ENCODE measurements at places on chromosomes 5 and 9. TPM values are rescaled to one million over a fixed set of nuclear protein-coding genes. Genes with fewer than 3 reads are reported as not detected.

Gene RNF224
- total RNA-seq = not detected

Gene MZB1
- total RNA-seq = not detected

Gene PCDHGB6
- total RNA-seq = 10.8 TPM

Gene TSSK1B
- total RNA-seq = 0.32 TPM

Gene COL27A1
- total RNA-seq = 3.5 TPM

Gene TBCA
- 118 TPM for total RNA-seq

Gene ELAVL2
- 0.59 TPM for total RNA-seq

Gene CNTNAP3
- total RNA-seq = 2.6 TPM

Gene ANGPTL2
- total RNA-seq = 30.9 TPM

Gene PDLIM4
- total RNA-seq = 9.0 TPM

DNA sequence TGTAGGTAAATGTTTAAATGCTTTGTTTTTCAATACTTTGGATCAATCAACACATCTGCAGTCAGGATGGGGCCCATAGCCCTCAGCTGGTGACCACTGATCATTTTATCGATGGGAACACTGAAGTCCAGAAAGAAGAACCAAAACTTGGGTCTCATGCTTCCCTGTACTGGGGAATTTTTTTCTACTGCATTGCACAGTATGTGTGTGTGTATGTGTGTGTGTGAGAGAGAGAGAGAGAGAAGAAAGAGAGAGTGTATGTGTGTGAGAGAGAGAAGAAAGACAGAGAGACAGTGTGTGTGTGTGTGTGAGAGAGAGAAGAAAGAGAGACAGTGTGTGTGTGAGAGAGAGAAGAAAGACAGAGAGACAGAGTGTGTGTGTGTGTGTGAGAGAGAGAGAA lies 202.9 kb upstream of the MSX2 start:
- H3K4me1 ChIP-seq = no peaks in the 10 kb centered on the region
- H3K27me3 ChIP-seq = no peaks in the 10 kb centered on the region
- H3K4me3 ChIP-seq = no peak overlapping the region
- DNase-seq = no peak
- H3K36me3 ChIP-seq = no peaks in the 10 kb centered on the region

DNA sequence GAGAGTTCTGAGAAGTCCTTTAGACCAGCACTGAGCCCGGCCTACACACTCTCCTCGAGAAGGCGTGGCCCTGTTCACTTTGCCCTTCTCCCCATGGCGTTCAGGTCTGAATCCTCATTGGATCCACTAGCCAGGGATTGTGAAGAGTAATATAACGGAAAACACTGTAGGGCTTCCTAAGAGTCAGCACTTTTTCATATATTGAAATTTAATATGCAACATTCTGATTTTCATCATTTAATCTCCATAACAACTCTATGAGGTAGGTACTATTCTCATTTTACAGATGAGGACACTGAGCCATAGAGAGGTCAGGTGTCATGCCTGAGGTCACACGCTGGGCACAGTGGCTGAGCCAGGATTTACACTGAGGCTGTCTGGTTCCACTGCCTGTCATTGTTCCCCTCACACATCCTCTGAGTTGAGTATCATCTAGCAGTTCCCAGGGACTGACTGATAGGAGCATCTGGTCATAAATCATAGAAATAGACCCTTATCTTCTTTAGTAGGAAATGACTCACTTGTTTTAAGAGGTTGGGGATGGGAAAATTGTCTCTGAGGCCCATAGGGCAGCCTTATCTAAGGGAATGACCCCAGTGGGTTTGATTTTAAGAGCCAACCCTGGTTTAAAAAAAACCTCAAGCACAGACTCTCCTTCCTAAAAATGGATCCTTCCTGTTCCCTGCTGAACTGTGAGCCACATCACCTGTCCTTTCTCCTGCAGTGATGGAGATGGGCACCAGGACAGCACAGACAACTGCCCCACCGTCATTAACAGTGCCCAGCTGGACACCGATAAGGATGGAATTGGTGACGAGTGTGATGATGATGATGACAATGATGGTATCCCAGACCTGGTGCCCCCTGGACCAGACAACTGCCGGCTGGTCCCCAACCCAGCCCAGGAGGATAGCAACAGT lies 41.2 kb downstream of the THBS4 start:
- DNase-seq = no peak
- H3K27me3 ChIP-seq = no peaks in the 10 kb centered on the region
- no peak overlapping the region for H3K27ac ChIP-seq
- H3K4me3 ChIP-seq = no peak overlapping the region
- no peaks in the 10 kb centered on the region for H3K36me3 ChIP-seq
- H3K4me1 ChIP-seq = no peaks in the 10 kb centered on the region

- no peak overlapping the region for H3K27ac ChIP-seq
- H3K4me3 ChIP-seq = no peak overlapping the region
- no peak for DNase-seq
- H3K36me3 ChIP-seq = no peaks in the 10 kb centered on the region
- peaks cover 7% of the 10 kb centered on the region for H3K4me1 ChIP-seq
These were observed 132.4 kb downstream of the TLE1 start for GRCh38 chr9:81556923-81557322.

- H3K36me3 ChIP-seq = no peaks in the 10 kb centered on the region
- H3K4me3 ChIP-seq = no peak overlapping the region
- H3K27ac ChIP-seq = no peak overlapping the region
- no peaks in the 10 kb centered on the region for H3K4me1 ChIP-seq
These were observed 30.4 kb downstream of the GNG10 start for GRCh38 chr9:111691672-111692329.

DNA sequence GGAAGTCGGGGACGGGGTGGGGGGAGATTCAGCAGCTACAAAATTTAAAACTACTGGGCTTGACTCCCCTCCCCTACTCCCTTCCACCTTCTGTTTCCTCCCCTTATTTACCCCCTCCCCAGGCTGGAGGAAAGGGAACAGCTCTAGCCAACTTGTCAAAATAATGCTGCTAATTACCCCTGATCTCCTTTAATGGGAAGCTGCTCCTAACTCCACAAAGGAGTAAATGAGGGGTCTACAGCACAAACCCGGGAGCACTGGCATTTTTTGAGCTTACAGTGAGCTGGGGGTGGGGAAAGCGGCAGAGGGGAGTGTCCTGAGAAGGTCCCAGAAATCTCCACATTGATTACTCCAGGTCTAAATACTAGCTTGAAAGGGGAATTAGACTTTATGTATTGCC lies 3.1 kb downstream of the PTCH1 start:
- H3K4me1 ChIP-seq = peaks cover 5% of the 10 kb centered on the region
- no peak overlapping the region for H3K4me3 ChIP-seq
- no peaks in the 10 kb centered on the region for H3K36me3 ChIP-seq
- no peak overlapping the region for H3K27ac ChIP-seq
- no peaks in the 10 kb centered on the region for H3K27me3 ChIP-seq

DNA sequence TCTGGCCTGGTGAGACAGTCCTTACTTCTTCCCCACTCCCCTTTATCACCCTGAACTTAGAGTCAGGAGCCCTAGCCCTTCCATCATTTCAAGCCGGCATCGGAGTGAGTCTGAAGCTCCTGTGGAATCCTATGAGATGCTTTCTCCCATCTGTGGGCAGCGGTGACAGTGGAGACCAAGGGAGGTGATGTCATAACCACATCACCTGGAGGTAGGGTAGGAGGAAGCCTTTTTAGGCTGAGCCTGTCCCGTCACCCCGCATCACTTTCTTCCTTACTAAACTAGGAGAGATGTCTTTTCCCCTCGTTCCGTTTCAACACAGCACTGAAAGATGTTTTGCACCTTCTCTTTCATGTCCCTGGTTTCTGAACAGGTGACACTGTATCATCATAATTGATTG lies 124.1 kb upstream of the WWC1 start:
- no peaks in the 10 kb centered on the region for H3K27me3 ChIP-seq
- H3K27ac ChIP-seq = no peak overlapping the region
- H3K4me1 ChIP-seq = peaks cover 4% of the 10 kb centered on the region
- H3K36me3 ChIP-seq = no peaks in the 10 kb centered on the region
- no peak for DNase-seq
- H3K4me3 ChIP-seq = no peak overlapping the region

GRCh38 chr5:86806206-86806605 lies 188.5 kb downstream of the COX7C start:
- no peak for DNase-seq
- H3K27me3 ChIP-seq = no peaks in the 10 kb centered on the region
- H3K27ac ChIP-seq = no peak overlapping the region
- no peaks in the 10 kb centered on the region for H3K4me1 ChIP-seq
- no peak overlapping the region for H3K4me3 ChIP-seq

DNA sequence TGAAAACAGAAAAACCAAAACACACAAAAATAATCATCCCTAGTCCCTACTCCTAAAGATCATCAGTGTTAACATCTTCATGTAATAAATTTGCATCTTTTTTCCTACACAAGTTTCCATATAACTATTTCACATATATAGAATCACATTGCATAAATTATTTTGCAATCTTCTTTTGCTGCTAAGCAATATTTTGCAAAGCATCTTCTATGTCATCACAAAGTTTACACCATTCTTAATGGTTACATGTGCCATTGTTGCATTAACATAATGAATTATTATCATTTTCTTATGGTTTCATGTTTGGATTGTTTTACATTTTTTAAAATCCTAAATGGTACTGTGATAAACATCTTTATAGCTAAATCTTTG lies 17.8 kb downstream of the SH3TC2 start:
- no peak for DNase-seq

DNA sequence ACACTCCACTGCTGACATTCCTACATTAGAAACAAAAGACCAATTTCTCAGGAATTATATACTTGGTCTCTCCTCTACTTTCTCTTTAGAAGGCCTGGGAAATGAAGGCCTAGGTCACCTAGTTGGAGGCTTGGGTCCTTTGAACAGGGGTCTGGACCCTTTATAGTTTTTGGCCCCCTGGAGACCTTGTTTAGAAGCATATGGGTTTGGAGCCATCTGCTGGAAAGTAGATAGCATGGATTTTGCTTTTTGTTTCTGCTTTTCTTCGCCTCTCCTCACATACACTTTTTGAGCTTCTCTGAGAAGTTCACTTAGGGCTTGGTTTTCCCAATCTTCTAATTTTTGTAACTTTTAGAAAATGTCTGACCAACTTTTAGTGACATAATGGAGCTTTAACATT lies 67.1 kb upstream of the CDK20 start:
- H3K27me3 ChIP-seq = no peaks in the 10 kb centered on the region
- no peaks in the 10 kb centered on the region for H3K4me1 ChIP-seq
- no peak overlapping the region for H3K4me3 ChIP-seq
- no peaks in the 10 kb centered on the region for H3K36me3 ChIP-seq
- DNase-seq = no peak
- H3K27ac ChIP-seq = no peak overlapping the region

GRCh38 chr9:105690742-105691141 lies 3.6 kb upstream of the TMEM38B start:
- no peak overlapping the region for H3K27ac ChIP-seq
- no peaks in the 10 kb centered on the region for H3K36me3 ChIP-seq
- no peak for DNase-seq
- no peak overlapping the region for H3K4me3 ChIP-seq

- no peak overlapping the region for H3K4me3 ChIP-seq
- no peak for DNase-seq
- H3K27ac ChIP-seq = no peak overlapping the region
- no peaks in the 10 kb centered on the region for H3K27me3 ChIP-seq
- H3K4me1 ChIP-seq = no peaks in the 10 kb centered on the region
These were observed 70.0 kb downstream of the EXOSC2 start for GRCh38 chr9:130763331-130764171.

DNA sequence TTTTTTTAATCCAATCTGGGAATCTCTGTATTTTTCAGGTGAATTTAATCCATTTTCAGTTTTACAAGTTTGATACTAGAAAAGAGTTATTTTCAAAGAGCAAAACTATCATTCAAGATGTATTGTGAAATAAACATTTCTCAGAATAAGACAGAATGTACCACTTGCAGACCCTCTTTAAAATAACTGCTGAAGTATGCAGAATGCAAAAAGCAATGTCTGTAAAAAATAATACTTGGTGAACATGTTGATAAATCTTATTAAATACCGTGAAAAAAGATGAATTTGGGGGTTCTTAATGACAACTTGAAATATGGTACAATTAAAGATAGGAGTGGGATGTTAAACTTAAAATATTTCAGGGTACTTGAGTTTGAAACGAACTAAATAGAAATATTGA lies 26.1 kb upstream of the RASA1 start:
- H3K4me3 ChIP-seq = no peak overlapping the region
- no peaks in the 10 kb centered on the region for H3K36me3 ChIP-seq
- H3K4me1 ChIP-seq = no peaks in the 10 kb centered on the region
- H3K27me3 ChIP-seq = no peaks in the 10 kb centered on the region
- no peak overlapping the region for H3K27ac ChIP-seq

GRCh38 chr9:35951736-35952135 lies 6.2 kb downstream of the OR2S2 start:
- no peak for DNase-seq
- H3K27me3 ChIP-seq = no peaks in the 10 kb centered on the region
- H3K36me3 ChIP-seq = no peaks in the 10 kb centered on the region
- H3K4me1 ChIP-seq = no peaks in the 10 kb centered on the region
- H3K4me3 ChIP-seq = no peak overlapping the region

- no peak overlapping the region for H3K4me3 ChIP-seq
- H3K27me3 ChIP-seq = no peaks in the 10 kb centered on the region
- no peak for DNase-seq
- no peaks in the 10 kb centered on the region for H3K4me1 ChIP-seq
- H3K36me3 ChIP-seq = no peaks in the 10 kb centered on the region
- H3K27ac ChIP-seq = no peak overlapping the region
These were observed 397.5 kb downstream of the MLLT3 start for GRCh38 chr9:20224756-20225155.

DNA sequence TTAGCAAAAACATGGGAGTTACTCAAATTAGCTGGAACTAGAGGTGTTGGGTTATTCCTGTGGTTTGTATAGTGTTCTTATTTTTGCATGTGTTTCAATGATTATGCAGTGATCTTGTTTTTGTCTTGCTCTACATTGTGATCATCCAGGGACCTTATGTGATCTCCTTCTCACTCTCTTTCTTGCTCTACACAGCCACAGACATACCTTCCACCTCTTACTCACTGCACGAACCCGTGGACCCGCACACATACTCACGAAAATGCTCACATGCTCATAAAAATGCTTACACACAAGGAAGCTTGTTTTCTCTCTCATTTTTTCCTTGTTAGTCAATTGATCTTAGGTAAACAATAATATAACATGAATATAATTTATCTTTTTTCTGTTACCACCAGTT lies 187.1 kb downstream of the KDM4C start:
- no peaks in the 10 kb centered on the region for H3K36me3 ChIP-seq
- H3K4me3 ChIP-seq = no peak overlapping the region
- DNase-seq = no peak
- no peak overlapping the region for H3K27ac ChIP-seq
- no peaks in the 10 kb centered on the region for H3K27me3 ChIP-seq

GRCh38 chr5:31113101-31113500 lies 80.4 kb upstream of the CDH6 start:
- DNase-seq = no peak
- H3K27me3 ChIP-seq = no peaks in the 10 kb centered on the region

DNA sequence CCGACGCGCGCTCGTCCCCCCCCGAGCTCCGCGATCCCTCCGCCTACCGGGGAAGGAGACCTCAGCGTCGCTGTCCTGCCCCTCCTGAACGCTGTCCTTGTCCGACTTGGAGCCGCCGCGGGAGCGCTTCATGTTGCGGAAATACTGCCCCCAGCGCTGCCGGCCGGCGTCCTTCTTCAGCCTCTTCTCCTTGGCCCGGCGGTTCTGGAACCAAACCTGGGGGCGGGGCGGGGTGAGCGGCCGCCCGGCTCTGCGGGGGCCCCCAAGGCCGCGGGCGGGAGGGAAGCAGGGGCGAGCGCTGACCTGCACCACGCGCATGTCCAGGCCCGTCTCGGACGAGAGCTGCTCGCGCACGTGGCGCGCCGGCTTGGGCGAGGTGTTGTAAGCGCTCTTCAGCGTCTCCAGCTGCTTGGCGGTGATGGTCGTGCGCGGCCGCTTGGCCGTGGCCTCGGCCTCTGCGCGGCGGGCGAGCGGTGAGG lies 6.3 kb downstream of the LHX3 start:
- no peaks in the 10 kb centered on the region for H3K4me1 ChIP-seq
- no peak for DNase-seq
- H3K27me3 ChIP-seq = peaks cover 99% of the 10 kb centered on the region
- H3K27ac ChIP-seq = no peak overlapping the region
- H3K4me3 ChIP-seq = no peak overlapping the region
- H3K36me3 ChIP-seq = no peaks in the 10 kb centered on the region
